Right lung (tissue), 10 donors: ENCODE measurements at places on chromosomes 12 and 14. TPM values are rescaled to one million over a fixed set of nuclear protein-coding genes. Genes with fewer than 3 reads are reported as not detected.

DNA sequence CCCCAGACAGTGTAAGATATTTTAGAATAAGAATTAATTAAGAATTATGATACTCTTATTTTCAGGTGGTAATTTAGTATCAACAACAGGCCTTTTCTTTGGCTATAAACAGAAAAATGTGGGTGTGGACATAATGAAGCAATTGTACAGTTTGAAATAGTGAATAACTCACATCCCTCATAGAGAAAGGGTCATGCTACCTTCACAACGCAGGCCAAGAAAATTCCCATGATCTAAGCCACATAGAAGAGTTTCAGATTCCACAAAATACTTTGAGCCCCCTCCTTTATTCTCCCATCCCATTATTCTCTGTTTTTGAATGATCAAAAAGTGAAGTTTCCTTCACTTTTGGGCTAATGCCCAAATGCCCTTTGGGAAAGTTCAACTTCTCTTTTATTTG, 23.5 kb upstream of the DHRS7 start:
- DNase-seq: no peak

DNA sequence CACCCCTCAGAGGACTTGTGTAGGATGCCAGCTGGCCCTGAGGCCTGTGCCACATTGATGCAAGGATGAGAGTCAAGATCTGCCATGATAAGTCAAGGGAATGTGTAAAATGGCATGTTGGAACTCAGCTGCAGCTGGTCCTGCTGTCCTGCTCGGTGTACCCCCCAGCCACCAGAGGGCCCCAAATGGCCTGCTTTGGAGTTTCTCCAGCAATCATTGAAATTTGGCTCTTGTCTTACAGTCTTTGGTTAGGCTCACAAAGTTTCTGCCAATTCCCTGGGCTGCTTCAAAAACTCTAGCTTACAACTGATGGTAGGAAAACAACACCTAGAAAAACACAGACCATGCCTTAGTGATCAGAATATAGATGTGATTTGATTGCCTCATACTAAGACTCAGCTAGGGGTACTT, 76.8 kb downstream of the HSD17B6 start:
- peak; percentile 40 for DNase-seq

GRCh38 chr12:93192878-93193277, 184.8 kb upstream of the NUDT4 start:
- DNase-seq: no peak

DNA sequence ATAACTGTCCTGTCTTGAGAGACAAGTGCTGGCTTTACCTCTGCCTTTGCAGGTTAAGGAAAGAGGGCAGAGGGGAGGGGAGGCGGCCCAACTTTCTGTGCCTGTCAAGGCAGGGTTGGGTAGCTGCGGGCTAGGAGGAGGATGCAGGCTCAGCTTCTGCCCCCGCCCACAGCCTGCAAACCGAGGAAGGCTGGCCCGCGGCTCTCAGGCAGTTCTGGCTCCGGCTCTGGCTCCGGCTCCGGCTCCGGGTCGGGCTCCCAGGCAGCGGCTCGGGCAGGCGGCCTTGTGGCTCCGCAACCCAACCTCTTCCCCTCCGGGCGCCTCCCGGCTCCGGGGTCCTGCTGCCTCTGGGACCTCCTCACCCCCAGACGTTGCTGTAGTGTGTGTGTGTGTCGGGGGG, 92.9 kb downstream of the TMEM30B start:
- DNase-seq: no peak

DNA sequence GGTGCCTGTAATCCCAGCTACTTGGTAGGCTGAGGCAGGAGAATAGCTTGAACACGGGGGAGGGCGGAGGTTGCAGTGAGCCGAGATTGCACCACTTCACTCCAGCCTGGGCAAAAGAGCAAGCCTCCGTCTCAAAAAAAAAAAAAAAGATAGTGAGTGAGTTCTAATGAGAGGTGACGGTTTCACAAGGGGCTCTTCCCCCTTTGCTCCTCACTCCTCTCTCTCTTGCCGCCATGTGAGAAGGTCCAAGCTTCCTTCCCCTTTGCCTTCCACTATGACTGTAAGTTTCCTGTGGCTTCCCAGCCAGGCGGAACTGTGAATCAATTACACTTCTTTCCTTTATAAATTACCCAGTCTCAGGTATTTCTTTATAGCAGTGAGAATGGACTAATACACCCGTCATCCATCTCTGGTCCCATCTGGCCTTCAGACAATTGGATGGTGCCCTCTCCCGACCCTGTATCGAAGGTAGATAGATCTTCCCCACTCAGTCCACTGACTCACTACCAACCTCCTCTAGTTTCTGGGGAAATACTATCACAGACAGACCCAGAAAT, 27.0 kb upstream of the RCOR1 start:
- no peak for DNase-seq

- DNase-seq: peak; percentile 91
Measured at GRCh38 chr12:98439981-98440581, 75.3 kb upstream of the TMPO start.

- DNase-seq: no peak
Measured at GRCh38 chr12:6608592-6609281, 1.6 kb upstream of the CHD4 start.

DNA sequence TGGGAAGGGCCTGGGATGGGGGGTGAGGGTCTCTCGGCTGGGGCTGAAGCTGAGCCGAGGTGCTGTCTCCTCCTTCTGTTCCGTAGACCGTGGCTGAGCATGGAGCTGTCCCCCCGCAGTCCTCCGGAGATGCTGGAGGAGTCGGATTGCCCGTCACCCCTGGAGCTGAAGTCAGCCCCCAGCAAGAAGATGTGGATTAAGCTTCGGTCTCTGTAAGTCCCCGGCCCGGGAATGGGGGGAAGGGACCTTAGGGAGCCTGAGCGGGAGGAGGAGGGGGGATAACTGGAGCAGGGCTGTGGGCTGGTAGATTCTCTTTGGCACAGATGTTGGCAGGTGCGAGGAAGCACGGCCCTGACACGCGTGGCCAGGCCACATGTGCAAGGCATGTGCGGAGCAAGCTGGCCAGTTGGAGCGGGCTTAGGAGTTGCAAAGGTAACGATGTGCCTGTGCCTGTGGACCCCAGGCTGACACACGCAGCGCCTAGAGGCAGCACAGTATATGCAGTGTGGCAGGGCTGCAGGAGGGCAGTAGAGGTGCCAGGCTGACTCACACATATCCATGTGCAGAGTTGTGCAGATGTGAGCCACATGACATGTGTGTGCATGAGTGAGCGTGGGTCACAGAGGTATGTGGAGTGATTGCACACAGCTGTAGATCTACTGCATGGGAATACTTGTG, 512 bp downstream of the PDE1B start:
- no peak for DNase-seq

- no peak for DNase-seq
Measured at GRCh38 chr12:132396657-132397056, 67.3 kb upstream of the GALNT9 start.

Gene M6PR
- polyA plus RNA-seq: 236 TPM

Gene RHEBL1
- 3.5 TPM for polyA plus RNA-seq

Gene RAD51AP1
- polyA plus RNA-seq: 19.1 TPM

Gene KIF5A
- polyA plus RNA-seq: 4.7 TPM

Gene SYCP3
- 0.53 TPM for polyA plus RNA-seq

Gene ST8SIA1
- polyA plus RNA-seq: 8.0 TPM

Gene CDKL1
- 14.5 TPM for polyA plus RNA-seq

Gene SRP54
- 68.6 TPM for polyA plus RNA-seq

Gene CCDC177
- polyA plus RNA-seq: not detected

Gene GPR65
- 0.78 TPM for polyA plus RNA-seq
